Ureter (tissue), 1 donor: ENCODE measurements at places on chromosomes 6 and 20. TPM values are rescaled to one million over a fixed set of nuclear protein-coding genes. Genes with fewer than 3 reads are reported as not detected.

DNA sequence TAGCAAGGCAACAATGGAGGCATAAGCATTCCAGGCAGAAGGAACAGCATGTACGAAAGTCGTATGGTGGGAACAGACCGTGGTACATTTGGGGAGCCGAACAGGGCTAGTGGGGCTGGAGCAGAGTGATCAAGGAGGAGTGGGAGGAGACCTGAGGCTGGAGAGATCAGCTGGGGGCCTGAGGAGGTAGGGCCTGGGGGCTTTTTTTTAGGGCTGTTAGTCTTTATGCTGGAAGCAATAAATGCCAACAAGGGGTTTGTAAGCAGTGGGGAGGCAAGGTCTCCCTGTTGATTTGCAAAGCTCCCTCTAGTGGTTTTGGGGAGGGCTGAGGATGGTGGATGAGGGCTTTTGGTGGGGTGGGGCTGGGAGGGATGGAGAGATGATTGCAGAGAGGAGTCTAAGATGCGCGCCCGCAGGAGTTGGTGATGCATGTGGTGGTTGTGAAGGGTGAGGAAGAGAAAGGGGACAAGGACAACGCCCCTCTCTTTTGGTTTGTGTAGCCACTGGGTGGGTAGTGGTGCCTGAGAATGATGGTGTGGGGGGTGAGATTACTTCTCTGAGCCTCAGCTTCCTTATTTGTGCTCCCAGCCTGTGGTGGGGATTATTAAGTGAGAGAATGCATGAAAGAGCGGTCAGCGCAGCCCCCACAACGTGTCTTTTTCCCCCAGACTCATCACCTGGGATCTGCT is 74.1 kb upstream of the TOX2 start:
- peak; percentile 30 for DNase-seq

TMEM74B gene
- 3.6 TPM for total RNA-seq

GRCh38 chr20:45426320-45427016 is 10.5 kb downstream of the PIGT start:
- DNase-seq: no peak

- no peak for DNase-seq
Observed at GRCh38 chr6:4905826-4906225, 98.0 kb downstream of the RPP40 start.
